ENCODE measurements at places on chromosomes 1 and 21.

- no peaks in the 10 kb centered on the region for H3K4me1 ChIP-seq
- no peaks in the 10 kb centered on the region for H3K27me3 ChIP-seq
- H3K36me3 ChIP-seq, result peaks cover 1% of the 10 kb centered on the region
- DNase-seq, result no peak
Measured at GRCh38 chr1:198912046-198912445, 273.2 kb downstream of the PTPRC start.

GRCh38 chr1:227562933-227563323 lies 428 bp upstream of the ZNF678 start:
- H3K4me1 ChIP-seq, result peaks cover 24% of the 10 kb centered on the region
- H3K4me3 ChIP-seq, result peak overlapping the region; percentile 90
- no peaks in the 10 kb centered on the region for H3K27me3 ChIP-seq
- DNase-seq, result no peak
- peak overlapping the region; percentile 94 for H3K27ac ChIP-seq

DNA sequence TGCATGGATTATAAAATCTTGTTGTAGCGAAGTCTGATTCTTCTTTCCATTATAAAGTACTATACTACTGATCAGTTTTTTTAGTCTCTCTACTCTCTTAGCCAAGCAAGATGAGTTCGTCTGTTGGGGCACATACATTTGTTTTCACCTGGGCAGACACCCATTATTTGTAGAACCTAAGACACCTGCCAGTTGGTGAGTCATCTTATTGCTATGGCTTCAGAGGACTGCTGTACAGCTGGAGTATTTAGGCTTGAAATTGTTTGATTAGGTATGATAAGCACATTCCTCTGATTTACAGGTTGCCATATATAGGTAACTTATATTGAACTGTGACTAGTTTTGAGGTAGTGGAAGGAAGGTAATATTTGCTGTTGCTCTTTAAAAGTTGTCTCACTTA lies 17.2 kb downstream of the RBM15 start:
- peaks cover 20% of the 10 kb centered on the region for H3K4me1 ChIP-seq
- H3K36me3 ChIP-seq, result peaks cover 11% of the 10 kb centered on the region
- H3K27ac ChIP-seq, result peak overlapping the region; percentile 29
- H3K4me3 ChIP-seq, result no peak overlapping the region
- H3K27me3 ChIP-seq, result no peaks in the 10 kb centered on the region

DNA sequence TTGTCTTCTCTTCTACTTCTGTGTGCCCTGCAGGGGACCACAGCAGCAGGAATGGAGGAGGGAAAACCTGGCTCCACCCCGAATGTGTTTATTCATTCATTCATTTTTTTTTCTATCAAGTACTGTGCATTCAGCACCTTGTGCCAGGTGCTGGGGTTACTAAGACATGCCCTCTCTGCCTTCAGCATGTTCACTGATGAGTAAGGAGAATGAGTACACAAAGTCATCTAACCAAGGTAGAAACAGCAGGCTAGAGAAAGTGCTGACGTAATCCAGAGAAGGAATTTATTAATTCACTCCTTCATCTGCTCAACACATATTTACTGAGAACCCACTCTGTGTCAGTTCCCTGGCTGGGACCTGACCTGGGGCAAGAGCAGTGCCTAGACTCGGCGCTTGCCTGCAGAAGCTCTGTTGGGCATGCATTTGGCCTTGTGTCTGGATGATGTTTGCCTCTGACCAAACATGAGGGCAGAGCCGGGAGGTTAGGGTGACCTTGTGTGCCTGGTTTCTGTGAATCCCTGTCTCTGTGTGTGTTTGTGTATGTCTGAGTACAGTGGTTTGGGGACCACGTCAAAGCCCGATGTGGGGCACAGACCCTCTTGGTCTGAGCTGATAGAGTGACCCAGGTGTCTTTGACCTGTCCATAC lies 3.3 kb upstream of the MYOG start:
- DNase-seq, result no peak
- H3K36me3 ChIP-seq, result no peaks in the 10 kb centered on the region
- H3K27me3 ChIP-seq, result peaks cover 64% of the 10 kb centered on the region

- DNase-seq, result no peak
- peak overlapping the region; percentile 95 for H3K27ac ChIP-seq
- peaks cover 34% of the 10 kb centered on the region for H3K36me3 ChIP-seq
Measured at GRCh38 chr1:42684139-42684538, 1.9 kb downstream of the YBX1 start.

DNA sequence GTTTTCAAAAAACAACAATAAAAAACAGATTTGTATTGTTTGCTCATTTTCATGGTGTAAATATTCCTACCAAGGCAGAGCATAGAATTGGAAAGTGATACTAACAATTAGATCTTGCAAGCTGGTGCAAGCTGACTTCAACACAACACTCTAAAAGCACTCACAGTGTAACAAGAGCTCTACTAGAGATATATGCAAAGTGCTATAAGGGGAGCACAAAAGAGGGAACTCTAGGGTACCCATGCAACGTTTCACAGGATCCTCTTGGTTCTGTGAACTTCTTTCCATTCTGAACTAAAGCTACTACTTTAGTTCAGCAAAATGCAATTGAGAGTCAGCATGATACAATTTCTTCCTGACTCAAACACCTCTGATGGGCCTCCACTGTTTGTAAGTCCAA lies 78.3 kb downstream of the ATP1B1 start:
- no peak overlapping the region for H3K27ac ChIP-seq
- H3K4me1 ChIP-seq, result no peaks in the 10 kb centered on the region
- no peaks in the 10 kb centered on the region for H3K36me3 ChIP-seq
- no peak overlapping the region for H3K4me3 ChIP-seq
- no peak for DNase-seq
- H3K27me3 ChIP-seq, result no peaks in the 10 kb centered on the region

GRCh38 chr1:167291539-167292185 lies 71.0 kb downstream of the POU2F1 start:
- H3K27me3 ChIP-seq, result no peaks in the 10 kb centered on the region
- H3K4me1 ChIP-seq, result peaks cover 42% of the 10 kb centered on the region
- H3K36me3 ChIP-seq, result no peaks in the 10 kb centered on the region
- no peak for DNase-seq
- no peak overlapping the region for H3K27ac ChIP-seq
- H3K4me3 ChIP-seq, result no peak overlapping the region

DNA sequence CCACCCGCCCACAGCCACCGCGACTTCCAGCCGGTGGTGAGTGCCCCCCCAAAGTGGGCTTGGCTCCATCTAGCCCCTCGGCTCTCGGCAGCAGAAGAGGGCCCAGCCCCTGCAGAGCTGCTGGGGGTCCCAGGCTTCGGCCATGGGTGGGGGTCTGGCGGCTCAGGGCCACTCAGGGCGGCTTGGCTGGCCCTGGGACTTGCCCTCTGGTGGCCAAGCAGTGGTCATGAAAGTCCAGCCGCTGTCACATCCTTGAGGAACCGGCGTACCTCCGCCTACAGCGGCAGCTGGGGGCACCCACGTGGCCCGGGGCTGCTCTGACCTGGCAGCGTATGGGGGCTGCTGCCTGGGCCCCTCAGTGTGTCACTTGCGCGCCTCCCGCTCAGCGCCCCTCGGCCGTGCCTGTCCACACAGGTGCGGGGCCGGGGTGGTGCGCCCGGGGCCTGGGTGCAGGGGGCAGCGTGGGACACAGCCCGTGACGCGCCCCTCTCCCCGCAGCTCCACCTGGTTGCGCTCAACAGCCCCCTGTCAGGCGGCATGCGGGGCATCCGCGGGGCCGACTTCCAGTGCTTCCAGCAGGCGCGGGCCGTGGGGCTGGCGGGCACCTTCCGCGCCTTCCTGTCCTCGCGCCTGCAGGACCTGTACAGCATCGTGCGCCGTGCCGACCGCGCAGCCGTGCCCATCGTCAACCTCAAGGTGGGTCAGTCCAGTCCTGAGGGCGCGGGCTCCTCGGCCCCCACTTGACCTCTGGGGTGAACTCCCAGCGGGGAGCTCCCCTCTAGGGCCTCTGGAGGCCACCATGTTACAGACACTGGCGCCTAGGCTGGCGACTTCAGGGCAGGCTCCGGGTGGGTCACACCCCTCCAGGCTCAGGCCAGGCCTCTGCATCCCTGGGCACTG lies 32.4 kb downstream of the SLC19A1 start:
- H3K27ac ChIP-seq, result no peak overlapping the region
- H3K36me3 ChIP-seq, result no peaks in the 10 kb centered on the region

DNA sequence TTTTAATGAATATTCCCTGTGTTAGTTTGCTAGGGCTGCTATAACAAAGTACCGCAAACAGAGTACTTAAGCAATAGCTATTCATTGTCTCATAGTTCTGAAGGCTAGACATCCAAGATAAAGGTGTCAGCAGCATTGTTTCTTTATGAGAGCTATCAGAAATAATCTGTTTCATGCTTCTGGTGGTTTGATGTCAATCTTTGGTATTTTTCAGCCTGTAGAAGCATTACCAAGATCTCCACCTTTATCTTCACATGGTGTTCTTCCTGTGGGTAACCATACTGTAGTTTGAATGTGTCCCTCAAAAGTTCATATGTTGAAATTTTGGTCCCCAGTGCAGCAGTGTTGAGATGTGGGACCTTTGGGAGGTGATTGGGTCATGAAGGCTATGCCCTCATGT lies 7.4 kb downstream of the RBM11 start:
- no peaks in the 10 kb centered on the region for H3K4me1 ChIP-seq
- H3K36me3 ChIP-seq, result no peaks in the 10 kb centered on the region
- H3K27me3 ChIP-seq, result no peaks in the 10 kb centered on the region
- no peak for DNase-seq
- H3K27ac ChIP-seq, result no peak overlapping the region

GRCh38 chr1:106678279-106679050 lies 378.0 kb upstream of the PRMT6 start:
- no peaks in the 10 kb centered on the region for H3K27me3 ChIP-seq
- DNase-seq, result no peak
- H3K27ac ChIP-seq, result no peak overlapping the region

DNA sequence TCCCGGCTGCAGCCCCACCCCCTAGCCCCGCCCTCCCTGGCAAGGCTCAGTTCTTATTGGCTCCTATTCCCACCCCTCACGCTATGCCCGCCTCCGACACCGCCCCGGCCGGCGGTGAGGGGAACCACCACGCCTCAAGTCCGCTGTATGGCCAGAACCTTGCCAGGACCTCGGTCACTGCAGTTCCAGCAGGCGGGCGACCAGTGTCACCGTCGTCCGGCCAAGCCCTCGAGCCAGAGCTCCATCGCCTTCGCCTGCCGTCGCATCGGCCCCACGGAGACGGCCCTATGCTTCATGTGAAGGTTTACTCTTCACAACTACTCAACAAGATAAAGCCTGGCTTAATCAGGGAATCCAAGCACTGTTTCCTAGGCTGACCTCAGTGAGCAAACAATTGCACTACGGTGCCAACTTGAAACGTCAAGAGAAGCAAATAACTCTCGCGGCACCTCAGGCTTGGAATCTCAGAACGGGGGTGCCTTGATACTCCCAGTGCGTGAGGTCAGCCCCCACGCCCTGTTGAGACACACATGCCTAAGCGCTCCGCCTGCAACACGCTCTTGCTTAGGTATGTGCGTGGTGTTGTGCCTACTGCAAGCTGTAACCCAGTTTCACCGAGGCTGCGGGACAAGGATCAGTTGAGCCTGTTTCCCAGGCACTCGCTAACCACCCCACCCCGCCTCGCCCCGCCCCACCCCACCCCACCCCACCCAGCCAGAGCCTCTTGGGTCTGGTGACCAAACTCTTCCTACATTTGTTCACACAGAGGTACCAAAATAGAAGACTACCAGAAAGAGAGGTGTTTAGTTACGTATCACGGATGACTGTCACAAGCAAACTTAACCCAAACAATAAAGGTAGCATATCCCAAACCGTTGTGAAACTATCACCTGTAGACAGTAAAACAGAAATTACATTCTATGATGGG lies 498 bp upstream of the DENND2C start:
- H3K36me3 ChIP-seq, result peaks cover 8% of the 10 kb centered on the region
- H3K4me3 ChIP-seq, result peak overlapping the region; percentile 88
- H3K27me3 ChIP-seq, result peaks cover 15% of the 10 kb centered on the region
- H3K27ac ChIP-seq, result no peak overlapping the region

DNA sequence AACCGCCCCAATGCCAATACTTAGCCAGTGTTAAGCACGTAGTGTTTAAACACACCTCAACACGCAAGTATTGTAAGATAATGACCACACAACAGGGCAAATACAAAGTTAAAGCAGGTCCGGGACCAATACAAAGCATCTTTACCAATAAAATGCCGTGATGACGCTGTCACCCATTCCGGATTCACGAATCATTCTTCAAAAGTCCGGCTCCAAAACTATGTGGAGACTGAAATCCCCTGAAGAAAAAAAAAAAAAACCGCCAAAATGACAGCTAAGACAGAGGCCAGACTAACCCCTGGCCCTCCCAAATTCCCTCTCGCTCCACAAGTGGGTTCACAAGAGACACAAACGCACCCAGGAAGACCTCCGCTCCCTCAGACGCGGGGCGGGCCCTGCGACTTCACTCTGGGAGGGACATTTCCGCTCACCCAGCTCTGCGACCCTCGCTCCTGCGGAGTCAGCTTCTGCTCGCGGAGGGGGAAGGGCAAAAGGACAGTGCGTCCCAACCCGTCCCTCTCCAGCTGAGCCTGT lies 625 bp upstream of the DARS2 start:
- H3K36me3 ChIP-seq, result peaks cover 10% of the 10 kb centered on the region
- DNase-seq, result peak; percentile 20
- peak overlapping the region; percentile 86 for H3K27ac ChIP-seq
- no peaks in the 10 kb centered on the region for H3K27me3 ChIP-seq
- peaks cover 43% of the 10 kb centered on the region for H3K4me1 ChIP-seq
- peak overlapping the region; percentile 95 for H3K4me3 ChIP-seq

- no peaks in the 10 kb centered on the region for H3K4me1 ChIP-seq
- H3K36me3 ChIP-seq, result no peaks in the 10 kb centered on the region
- no peak overlapping the region for H3K4me3 ChIP-seq
- no peak overlapping the region for H3K27ac ChIP-seq
- no peaks in the 10 kb centered on the region for H3K27me3 ChIP-seq
Measured at GRCh38 chr1:81221564-81221963, 579.2 kb upstream of the ADGRL2 start.

DNA sequence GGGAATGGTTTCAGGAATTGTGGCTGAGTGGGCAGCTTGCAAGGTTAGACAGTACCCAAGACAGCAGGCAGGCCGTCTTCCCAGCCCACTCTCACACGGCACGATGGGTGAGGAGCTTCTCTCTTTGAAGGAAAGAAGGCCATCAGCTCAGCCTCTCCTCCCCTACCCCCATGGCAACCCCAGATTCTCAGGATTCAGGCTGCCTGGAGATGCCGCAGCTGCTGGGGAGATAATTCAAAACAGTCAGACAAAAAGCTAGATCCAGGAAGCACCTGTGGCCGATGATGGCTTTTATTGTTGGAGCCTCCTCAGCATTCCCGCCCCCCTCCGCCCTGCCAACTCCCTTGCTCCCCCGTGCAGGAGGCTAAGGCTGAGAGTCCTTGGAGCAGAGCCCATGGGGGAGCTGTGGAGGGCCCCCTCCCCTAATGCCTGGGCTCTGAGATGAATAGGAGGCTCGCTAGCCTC lies 220.5 kb downstream of the TRABD2B start:
- H3K4me3 ChIP-seq, result no peak overlapping the region
- DNase-seq, result no peak
- no peaks in the 10 kb centered on the region for H3K36me3 ChIP-seq
- peaks cover 28% of the 10 kb centered on the region for H3K27me3 ChIP-seq
- H3K4me1 ChIP-seq, result no peaks in the 10 kb centered on the region

DNA sequence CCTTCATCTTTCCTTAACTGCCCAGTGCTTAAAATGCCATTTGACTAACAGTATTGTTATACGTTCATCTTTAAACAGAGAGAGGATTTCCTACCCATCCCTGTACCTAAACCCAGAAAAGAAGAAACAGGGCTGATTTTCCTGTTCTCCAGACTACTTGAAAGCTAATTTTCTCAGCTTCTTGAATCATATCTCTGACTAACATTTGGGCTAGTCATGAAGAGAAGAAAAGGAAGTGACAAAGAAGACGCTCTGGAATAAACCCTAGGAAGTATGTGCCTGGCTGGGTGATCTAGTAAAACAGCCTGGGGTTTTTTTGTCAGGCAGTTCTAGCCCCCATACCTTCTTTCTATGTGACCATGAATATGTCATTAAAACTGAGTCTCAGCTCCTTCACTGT lies 44.8 kb upstream of the SGIP1 start:
- no peak for DNase-seq
- H3K4me1 ChIP-seq, result no peaks in the 10 kb centered on the region
- peaks cover 14% of the 10 kb centered on the region for H3K27me3 ChIP-seq
- H3K4me3 ChIP-seq, result no peak overlapping the region

All from central memory CD8-positive, alpha-beta T cell (primary cell).